Glutamatergic neuron (in vitro differentiated cells): ENCODE measurements at places on chromosomes 7 and 10.
A peak's percentile ranks its signal among the peaks of the same experiment; 100 is the strongest.

- DNase-seq = no peak
Observed at GRCh38 chr10:124671486-124672075, 72.6 kb downstream of the FAM53B start.

DNA sequence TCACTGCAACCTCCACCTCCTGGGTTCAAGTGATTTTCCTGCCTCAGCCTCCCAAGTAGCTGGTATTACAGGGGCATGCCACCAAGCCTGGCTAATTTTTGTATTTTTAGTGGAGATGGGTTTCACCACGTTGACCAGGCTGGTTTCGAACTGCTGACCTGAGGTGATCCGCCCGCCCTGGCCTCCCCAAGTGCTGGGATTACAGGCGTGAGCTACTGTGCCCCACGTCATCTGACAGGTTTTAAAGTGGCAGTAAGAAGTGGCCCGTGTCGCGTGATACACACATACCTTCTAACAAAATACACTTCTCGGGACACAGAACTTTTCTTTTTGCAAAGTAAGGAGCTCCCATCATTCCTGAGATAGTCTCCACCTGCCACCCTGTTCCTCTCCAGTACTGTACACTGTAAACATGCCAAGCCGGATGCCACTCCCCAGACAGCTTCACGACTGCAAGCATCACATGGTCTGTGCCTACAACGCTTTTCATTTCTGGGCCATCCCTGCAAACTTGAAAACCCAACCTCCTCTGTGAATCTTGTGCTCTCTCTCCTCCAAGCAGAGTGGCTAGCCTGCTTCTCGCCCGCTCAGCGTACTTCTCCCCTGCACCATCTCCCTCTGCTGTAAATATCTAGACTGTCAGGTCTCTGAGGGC lies 256.3 kb upstream of the KLF14 start:
- no peak for DNase-seq

- DNase-seq = peak; percentile 39
Observed at GRCh38 chr7:64888901-64889685, 14.0 kb upstream of the ZNF273 start.

GRCh38 chr7:148825338-148825737 lies 58.8 kb downstream of the EZH2 start:
- DNase-seq = no peak

DNA sequence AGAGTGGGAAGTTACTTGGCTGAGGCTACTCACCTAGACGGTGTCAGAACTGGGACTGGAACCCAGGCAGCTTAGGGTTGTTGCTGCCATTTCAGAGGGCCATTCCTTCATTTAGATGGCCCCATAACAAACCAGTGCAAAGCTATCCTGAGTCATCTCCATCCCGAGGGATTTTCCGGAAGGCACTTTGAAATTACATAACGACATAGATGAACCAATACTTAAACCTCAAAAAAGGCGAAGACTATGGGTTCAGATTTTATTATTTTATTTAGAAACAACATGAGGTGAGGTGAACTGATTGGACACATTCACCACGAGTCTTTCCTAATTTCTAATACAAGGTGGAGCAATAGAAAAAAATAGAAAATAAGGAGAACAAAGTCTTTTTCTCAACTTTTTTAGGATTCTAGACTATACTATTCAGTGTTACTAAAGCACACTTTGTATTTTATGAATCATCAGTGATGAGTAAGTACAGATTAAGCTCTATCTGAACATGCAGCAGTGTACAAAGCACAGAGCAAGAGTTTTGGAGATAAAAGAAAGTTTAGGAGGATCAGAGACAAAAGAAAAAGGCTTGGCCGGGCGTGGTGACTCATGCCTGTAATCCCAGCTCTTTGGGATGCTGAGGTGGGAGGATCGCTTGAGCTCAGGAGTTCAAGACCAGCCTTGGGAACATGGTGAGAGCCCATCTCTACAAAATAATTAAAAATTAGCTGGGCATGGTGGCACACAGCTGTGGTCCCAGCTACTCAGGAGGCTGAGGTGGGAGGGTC lies 79.5 kb upstream of the SVIL start:
- DNase-seq = no peak

DNA sequence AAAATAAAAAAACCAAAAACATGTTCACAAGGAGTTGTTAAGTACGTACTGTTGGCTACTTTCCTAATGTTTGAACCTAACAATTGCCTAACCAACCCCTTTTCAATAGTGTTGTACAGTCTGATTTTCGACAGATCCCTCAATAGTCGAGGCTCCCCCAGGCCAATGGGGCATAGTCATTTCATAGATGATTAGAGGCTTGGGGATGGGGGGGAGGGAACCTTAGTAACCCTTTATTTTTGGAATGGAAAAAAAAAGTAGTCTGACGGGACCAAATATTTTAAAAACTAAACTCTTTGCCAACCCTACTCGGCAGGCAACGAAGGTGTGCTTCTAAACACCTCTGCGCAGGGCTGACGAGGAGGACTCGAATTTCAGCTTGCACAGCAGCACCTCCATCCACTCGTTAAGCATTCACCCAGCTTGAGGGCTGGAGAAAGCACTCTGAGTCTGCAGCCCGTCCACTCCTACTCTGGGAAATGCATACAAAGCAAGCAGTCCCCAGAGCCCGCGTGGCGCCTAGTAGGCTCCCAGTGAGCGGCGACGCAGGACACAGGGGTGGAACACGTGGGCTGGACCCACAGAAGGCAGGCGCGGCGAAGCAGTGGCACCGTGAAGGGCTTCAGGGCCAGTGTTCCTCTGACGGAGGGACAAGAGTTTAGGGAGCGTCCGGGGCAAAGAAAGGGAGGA lies 899 bp downstream of the PUS7 start:
- DNase-seq = peak; percentile 73

- DNase-seq = no peak
Observed at GRCh38 chr10:5887029-5887428, 2.7 kb downstream of the ANKRD16 start.

- no peak for DNase-seq
Observed at GRCh38 chr10:101014966-101015581, 15.5 kb downstream of the LZTS2 start.

DNA sequence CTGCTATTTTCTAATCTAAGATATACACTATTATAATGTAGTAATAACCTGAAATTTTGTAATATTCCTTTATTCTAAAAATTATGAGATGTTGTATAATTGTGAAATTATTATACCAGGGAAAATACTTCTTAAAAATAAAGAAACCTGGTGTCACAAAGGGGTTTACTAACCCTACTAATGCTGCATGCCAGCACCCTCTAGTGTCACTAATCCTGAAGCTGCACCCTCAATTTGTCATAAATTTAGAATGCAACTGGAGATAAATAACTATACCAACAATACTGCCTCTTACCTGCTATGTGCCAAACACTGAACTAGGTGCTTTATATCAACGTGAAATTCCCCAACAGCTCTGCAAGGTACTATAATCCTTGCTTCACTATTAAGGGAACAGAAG lies 30.8 kb downstream of the TM9SF3 start:
- DNase-seq = no peak

- no peak for DNase-seq
Observed at GRCh38 chr7:142311876-142312275, 54.0 kb upstream of the PRSS58 start.

DNA sequence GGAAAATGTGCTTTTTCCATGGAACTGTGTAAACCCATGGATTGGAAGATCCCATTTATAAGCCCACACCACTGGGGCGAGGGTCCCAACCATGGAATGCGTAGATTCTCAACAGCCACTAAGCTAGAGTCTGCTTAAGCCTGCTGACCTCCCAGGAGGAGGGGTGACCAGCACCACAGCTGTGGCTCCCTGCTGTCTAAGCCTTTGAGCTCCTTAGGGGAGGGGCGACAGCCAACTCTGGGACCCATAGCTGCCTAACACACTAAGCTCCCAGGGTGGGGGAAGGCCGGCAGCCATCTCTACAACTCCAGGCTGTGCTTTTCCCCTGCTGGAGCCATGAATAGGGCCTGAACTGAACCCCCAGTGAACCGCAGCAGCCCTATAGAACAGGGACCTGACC lies 249.8 kb upstream of the HPS1 start:
- peak; percentile 15 for DNase-seq

GRCh38 chr7:18305866-18306265 lies 189.7 kb upstream of the HDAC9 start:
- no peak for DNase-seq

DNA sequence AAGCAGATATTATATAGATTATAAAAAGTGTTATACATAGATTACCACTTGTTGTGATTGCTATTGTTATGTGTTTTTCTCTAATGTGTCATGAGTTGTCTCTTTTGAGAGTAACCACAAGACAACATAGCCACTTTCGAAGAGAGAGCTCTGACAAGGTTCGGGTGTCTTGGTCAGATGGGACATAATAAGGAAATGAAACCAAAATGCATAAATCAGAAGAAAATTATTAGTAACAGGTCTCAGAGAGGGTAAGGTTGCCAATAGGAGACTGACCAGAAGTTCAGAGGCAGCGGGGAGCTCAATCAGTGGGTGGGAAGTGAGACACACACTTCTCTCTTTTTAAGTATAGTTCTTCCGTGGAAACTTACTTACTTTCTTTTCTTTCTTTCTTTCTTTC lies 639.2 kb upstream of the POT1 start:
- no peak for DNase-seq

DNA sequence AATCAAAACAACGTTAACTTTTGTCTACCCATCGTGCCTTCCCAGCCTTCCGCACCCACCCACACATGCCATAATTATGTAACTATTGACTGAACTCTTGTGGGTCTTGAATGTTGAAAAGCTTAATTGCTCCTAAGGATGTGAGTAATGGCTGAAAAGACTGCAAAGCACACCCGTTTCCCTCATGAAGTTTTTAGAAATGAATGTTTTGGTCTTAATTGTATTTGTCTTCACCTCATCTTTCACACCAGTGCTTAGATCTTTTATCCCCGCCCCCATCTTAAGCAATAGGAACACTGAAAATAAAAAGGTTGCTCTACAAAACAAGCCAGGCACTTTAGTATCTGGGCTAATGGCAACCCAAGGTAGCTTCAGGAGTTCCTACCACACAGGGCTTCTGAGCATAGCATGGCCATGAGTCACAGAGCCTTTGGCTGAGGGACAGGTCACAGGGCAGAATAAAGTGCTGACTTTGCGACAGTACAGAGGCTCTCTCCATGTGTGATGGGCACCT lies 690.5 kb downstream of the PARD3 start:
- no peak for DNase-seq

GRCh38 chr7:20035279-20035875 lies 181.8 kb downstream of the MACC1 start:
- no peak for DNase-seq

DNA sequence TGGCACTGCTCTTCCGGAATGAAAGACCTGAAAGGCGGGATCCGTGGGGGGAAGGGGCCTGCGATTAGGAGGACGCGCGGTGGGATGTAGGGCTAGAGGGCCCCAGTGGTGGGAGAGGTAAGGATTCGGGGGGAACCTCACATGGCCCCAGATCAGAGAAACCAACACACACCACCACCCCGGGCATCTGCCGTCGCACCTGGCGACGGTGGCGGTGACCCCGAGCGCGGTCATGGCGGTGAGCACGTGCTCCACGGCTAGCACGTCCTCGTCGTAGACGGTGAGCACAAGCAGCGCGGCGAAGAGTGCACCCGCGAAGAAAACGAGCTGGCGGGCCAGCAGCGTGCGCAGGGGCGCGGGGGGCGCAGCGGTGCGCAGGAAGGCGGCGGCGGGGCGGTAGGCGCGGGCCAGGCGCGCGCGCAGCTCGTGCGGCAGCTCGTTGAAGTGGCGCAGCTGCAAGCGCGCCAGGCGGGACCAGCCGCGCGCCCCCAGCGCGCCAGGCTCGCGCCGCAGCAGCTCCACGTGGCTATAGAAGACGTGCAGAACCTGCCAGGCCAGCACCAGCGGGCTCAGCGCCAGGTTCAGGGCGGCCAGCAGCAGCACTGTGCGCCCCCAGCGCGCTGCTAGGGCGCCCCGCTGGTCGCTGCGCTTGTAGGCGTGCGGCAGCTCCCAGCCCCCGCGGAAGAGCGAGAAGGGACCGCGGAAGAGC lies 5.7 kb downstream of the ATG9B start:
- DNase-seq = peak; percentile 60

GRCh38 chr10:30751678-30752331 lies 122.3 kb upstream of the LYZL2 start:
- peak; percentile 91 for DNase-seq

GRCh38 chr10:107814865-107815487 lies 650.5 kb upstream of the SORCS1 start:
- DNase-seq = peak; percentile 68

- no peak for DNase-seq
Observed at GRCh38 chr10:108708363-108708762, 1214.9 kb downstream of the XPNPEP1 start.

DNA sequence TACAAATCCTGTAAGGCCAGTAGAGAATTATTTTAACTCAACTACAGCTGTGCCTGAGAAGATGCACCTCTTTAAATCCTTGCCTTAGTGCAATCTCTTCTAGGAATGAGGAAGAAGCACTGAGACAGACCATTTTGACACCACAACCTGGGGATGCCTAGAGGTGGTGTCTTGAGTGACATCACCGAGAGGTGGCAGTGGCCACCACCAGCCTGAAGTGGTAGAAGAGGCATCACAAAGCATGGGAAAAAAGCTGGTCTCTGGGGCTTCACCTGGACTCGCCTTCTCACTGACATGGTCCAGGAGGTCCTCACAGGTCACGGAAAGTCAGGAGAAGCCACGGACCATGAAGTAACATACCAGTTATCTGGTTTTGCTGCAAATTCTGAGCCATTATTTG lies 99.2 kb upstream of the PDLIM1 start:
- DNase-seq = no peak

- DNase-seq = no peak
Observed at GRCh38 chr10:5284311-5285057, 80.3 kb upstream of the UCN3 start.

GRCh38 chr7:46859963-46860475 lies 721.9 kb downstream of the TNS3 start:
- DNase-seq = no peak

DNA sequence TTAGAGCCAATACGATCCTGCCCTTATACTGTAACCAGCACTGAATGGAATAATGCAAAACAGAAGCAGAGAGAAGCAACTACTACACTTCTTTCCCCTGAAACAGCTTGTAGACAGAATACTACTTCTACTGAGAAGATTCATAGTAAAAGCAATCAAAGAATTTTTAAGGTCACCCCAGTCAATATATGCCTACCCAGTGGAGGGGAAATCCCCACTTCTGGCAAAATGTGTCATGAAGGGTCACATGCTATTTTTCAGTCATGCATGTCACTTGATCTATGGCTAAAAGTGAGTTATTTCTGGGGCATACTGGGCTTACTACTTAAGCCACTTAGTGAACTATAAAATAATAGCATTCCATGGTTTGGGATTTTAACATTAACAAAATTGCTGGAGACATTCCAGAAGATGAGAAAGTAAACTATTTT lies 25.6 kb downstream of the IRF5 start:
- no peak for DNase-seq
